Glutamatergic neuron (in vitro differentiated cells): ENCODE measurements at places on chromosomes 4 and X. TPM values are rescaled to one million over a fixed set of nuclear protein-coding genes. Genes with fewer than 3 reads are reported as not detected.

GRCh38 chrX:41779941-41780340 lies 56.0 kb downstream of the GPR82 start:
- DNase-seq, result no peak

- DNase-seq, result no peak
Observed at GRCh38 chrX:46710927-46711623, 47.8 kb downstream of the SLC9A7 start.

Gene DRD5
- not detected for total RNA-seq

DNA sequence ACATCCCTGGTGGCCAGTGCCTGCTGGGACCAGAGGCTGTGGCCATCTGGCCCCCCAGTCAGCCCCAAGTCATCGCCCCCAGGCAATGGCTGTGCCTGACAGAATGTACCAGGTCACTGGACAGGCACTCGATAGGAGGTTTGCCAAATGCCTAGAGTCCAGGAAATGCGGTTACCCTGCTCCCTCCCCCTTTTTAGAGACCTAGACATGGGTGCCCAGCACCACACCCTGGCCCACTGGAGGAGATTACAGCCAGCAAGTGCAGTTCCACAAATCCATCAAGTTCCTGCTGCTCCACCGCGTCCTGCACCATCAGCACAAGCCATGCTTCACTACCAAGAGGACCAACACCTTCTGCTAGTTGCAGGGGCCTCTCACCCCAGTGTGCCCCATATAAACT lies 16.2 kb upstream of the ZFX start:
- no peak for DNase-seq

Gene PHEX
- total RNA-seq, result 0.17 TPM
